GM12878 (cell line): ENCODE measurements at places on chromosomes 11 and 22.

GRCh38 chr11:82936261-82936660 is 34.7 kb downstream of the DDIAS start:
- DNase-seq, result no peak

- DNase-seq, result no peak
Measured at GRCh38 chr22:27476729-27477128, 324.8 kb downstream of the MN1 start.

DNA sequence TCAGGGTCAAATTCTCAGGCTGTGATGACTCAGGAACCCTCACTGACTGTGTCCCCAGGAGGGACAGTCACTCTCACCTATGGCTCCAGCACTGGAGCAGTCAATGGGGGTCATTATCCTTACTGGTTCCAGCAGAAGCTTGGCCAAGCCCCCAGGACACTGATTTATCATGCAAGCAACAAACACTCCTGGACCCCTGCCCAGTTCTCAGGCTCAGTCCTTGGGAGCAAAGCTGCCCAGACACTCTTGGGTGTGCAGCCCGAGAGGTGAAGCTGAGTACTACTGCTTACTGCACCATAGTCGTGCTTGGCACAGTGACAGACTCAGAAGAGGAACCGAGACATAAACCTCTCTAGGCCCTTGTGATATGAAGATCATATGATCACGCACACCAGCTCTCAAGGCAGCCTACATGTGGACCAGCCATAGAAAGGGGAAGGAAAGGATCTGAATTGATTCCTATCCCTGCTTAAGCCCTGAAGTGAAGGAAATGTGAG is 58.2 kb downstream of the ZNF280B start:
- DNase-seq, result peak; percentile 55

DNA sequence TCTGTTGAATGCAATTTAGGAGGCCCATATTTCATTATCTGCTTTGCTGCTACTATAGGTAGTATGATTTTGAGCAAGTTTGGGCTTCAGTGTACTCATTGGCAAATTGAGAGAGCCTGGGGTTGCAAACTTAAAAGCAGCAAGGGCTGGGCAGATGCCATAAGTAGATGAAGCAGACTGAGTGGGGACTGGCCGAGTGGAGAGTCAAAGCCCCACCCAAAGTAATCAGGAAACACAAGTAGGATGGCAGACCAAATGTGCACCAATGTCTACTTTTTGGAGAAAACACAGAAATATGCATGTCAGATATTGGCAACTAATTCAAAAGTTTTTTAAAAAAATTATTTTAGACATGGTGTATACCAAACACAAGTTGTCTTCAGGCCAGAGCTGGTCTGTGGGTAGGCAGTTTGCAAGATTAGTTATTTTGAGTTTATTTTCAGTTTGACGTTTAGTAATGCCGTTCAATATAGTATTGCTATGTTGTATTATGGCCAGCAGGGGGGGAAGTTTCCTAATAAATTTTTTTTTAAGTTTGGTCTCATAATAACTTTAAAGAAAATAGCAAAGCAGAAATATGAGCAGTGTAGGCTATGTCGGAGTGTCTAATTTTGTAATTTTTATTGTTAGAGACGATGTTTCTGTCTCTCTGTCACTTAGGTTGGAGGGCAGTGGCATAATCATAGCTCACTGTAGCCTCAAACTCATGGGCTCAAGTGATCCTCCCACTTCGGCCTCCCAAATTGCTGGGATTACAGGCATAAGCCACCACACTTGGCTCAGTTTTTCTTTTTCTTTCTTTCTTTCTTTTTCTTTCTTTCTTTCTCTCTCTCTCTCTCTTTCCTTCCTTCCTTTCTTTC is 105.1 kb downstream of the HIPK3 start:
- no peak for DNase-seq

DNA sequence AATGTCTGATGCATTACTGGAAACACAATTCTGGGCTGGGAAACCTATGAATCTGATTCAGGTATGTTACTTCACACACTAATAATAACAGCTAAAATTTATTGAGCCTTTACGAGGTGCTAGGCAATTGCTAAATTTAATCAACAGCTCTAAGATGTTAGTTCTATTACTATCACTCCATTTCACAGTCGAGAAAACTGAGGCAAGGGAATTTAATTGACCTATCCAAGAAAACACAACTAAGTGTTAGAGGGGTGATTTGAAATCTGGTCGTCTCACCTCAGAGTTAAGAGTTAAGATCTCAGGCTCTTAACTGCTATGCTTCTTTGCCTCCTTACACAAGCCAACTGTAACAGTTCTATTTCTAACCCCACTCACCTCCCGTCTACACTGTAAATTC is 8.8 kb downstream of the MAML2 start:
- no peak for DNase-seq

- no peak for DNase-seq
Measured at GRCh38 chr11:630871-631270, 3.9 kb upstream of the SCT start.

- no peak for DNase-seq
Measured at GRCh38 chr22:43854786-43855271, 7.5 kb downstream of the SULT4A1 start.

DNA sequence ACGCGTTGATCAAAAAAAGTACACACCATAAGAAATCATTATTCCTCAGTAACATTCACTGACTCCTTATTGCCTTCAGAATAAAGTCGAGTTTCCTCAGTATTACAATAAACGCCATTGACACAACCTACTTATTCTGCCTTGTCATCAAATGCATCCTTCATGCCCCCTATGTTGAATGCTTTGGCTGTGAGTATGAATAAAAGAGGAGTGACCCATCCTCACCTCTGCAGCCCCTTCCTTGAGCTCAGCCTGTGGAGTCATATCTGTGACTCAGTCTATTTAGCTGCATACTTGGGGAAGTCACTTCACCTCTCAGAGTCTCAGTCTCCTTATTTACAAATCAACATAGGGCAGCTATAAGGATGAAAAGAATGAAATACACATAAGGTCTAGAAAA is 65.1 kb downstream of the USP35 start:
- DNase-seq, result no peak

GRCh38 chr11:66124564-66124963 is 54.5 kb downstream of the PACS1 start:
- no peak for DNase-seq

DNA sequence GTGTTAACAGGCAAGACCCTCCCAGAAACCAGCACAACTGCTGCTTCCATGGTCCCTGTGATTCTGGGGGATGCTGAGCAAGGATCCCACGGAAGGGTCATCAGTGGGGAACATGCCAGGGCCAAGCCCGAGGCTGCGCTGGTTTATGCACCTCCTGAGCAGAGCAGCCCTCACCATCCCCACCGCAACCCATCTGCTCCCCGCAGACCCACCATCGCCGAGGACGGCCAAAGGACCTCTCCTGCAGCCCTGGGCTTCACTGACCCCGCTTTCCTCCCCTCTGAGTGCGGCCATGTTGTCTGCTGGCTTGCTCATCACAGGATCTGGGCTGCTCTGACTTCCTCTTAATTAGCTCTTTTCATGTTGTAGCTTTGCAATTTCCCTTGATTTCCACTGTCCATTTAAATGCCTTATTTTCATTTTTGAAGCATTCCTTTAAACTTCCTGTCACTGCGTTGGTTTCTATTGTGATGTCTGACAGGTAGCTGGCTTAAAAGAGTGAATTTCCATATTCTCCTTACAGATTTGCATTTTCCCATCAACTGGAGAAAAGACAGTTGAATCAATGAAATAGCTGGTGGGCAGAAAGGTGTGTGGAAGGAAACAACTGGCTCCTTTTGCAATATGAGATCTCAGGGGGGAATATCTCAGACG is 14.9 kb downstream of the TP53AIP1 start:
- DNase-seq, result no peak

DNA sequence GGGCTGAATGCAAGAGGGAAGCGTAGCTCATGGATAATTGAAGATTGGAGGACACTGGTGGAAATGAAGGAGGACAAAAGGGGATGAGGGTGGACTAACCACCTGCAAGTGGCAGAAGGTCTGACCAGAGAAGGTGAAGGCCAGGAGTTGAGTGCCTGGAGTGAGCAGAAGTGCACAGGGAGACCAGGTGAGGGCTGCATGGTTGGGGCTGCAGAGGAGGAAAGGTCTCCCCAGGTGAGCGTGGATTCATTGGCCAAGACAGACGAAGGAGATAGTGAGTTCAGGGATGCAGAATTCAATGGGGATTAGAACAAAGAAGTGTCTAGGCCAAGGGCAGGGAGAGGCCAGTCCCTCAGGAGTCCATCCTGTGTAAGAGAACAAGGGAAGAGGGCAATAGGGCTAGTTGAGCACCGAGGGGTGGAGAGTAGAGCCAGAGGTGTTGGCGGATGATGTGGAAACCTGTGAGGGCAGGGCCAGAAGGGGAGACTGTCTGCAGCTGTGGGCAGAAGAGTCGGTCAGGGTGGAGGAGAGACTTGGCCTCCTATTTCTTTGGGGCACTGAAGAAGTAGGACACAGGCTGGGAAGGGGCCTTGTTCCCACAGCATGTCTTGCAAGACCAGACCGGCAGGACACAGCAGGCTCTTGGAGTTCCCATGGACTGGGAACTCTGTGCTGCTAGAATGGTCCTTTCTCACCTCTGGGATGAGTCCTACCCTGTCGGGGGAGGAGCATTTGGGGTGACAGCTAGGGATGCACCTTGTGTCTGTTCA is 6.7 kb downstream of the TRIM29 start:
- no peak for DNase-seq
